ENCODE measurements at places on chromosomes 7 and 10.

- DNase-seq, result no peak
These were observed 97.7 kb upstream of the DNAAF5 start for GRCh38 chr7:628826-629225.

- DNase-seq, result no peak
These were observed 157.5 kb downstream of the CHN2 start for GRCh38 chr7:29352041-29352440.

GRCh38 chr7:116399819-116400218, 99.7 kb upstream of the CAV2 start:
- peak; percentile 69 for DNase-seq

DNA sequence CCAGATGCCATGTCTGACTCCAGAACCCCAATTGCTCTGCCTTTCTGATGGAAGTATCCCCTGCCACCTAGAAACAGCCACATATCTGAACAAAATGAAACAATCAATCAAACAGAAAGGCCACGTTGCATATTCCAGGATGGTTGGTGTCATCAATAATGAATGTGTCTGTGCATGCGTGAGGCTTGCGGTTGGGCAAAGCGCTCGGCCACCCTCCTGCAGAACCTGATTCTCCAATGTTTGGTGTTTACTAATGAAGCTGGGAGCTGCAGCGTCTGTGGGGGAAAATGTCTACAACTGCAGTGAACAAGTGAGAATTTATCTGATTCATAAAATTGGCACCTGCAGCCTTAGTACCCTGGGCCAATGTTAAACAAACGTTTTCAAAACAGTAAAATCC, 121.2 kb upstream of the ADARB2 start:
- DNase-seq, result no peak

DNA sequence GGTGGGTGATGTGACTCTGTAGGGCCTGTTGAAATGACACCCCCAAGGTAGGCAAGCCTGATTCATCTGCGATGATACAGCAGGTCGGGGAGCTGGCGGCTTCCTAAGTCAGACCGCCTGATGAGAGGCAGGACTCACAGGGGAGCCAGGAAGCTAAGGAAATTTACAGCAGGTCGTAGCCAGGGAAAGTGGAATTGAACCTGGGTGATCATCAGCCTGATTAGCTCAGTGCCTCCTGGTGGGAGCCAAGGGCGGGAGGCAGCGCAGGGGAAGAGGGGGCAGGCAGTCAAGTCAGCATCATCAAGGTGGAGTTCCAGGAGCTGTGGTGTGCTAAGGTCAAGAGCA, 18.5 kb upstream of the TRIM56 start:
- peak; percentile 41 for DNase-seq

- peak; percentile 49 for DNase-seq
These were observed 3.4 kb downstream of the KLF6 start for GRCh38 chr10:3781468-3782145.

- DNase-seq, result no peak
These were observed 61.9 kb upstream of the MAGI2 start for GRCh38 chr7:79515358-79515757.

- peak; percentile 93 for DNase-seq
These were observed 51.4 kb upstream of the PFKFB3 start for GRCh38 chr10:6151087-6151977.

- DNase-seq, result no peak
These were observed 4.5 kb downstream of the PTPRN2 start for GRCh38 chr7:158583143-158583542.

- no peak for DNase-seq
These were observed 121.4 kb downstream of the DNAJB6 start for GRCh38 chr7:157458254-157458633.

DNA sequence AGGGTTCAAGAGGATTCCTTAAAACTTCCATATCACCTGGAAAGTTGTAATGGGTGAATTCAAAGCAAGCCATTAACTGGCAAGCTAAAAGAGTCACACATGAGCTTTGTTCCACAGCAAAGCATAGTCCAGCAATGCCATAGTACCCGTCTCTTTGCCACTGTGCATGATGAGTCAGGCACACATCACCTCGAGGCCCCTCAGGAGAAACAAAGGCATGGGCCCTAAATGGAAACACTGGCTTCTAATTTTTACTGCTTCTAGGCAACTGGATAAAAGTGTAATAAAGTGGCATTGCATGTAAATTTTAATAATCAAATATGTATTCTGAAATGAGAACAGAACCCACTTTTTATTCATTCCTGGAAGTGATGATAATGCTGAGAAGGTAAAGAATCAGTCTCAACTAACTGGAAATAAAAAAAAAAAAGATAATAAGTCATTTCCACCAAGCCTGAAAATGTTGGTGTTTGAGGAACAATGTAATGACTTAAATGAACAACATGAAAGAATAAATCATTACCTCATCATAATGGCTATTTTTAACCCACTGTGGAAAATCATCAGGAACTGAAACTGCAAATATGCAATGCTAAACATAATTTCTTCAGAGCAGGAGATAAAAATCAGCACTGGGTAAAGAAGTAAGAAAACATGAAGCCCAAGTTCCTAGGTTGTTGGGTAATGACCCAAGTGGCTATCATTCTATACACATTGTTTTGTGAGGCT, 104.9 kb downstream of the CDK6 start:
- DNase-seq, result no peak

DNA sequence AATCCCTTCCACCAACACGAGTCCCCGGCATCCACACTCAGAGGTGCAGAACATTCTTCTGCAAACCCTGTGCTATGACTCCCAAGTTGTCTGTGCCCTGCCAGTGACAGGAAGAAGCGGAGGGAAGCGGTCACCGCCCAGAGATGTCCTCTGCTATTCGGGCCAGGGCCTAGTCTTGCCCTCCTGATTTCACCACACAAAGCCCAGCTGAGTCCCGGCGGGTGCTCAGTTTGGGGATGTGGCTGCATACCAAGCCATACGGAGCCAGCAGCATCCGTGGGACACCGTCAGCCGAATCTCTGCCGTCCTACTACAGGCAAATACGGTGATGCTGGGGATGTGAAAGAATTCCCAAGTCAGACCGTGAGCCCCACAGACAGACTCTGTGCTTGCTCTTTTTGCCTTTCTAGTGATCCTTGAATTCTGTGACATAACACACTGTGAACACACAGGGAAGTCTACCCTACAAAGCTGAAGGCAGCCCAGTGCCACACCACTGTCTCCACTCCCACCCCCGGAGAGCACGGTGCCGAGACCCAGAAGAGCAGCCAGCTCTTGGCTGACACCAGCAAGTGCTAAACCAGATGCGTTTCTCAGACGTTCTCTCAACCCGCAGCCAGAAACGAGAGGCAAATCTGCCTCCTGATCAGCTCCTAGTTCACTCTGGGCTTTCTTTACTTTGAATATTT, 2.0 kb downstream of the STK32C start:
- peak; percentile 29 for DNase-seq

DNA sequence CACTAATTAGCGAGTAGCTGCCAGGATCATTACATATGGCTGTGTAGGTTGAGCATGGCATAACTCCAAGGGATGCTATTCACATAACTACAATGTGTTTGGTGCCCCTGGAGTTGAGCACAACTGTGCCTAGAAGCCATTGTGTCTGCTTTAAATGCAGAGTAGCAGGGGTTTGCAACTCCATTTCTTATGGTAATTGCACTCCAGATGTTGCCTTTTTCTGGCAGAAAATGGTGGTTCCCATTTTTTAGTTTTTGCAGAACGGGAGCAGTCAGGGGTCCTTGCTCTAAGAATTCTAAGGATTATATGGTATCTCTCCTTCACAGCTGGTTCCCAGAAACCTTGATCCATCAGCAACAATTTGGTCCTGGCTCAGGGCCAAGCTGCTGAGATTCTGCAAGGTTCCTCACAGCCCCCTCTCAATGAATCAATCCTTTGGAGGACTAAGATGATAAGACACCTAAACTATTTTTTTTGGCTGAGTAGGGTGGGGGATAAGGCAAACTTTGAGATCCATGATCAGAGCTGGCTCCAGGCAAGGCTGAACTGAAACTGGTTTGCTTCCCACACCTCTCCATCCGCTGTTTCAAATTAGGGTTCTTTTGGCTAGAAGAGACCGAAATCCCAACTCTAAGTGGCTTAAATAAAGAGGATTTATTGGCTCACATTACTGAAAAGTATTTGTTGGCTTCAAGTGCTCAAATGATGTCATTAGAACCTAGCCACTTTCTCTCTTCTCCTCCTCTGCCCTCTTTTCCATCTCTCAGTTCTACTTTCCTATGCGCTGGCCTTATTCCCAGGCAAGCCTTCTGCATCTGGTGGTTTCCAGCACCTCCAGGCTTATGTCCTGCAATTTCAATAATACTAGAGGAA, 97.5 kb upstream of the CCDC6 start:
- DNase-seq, result peak; percentile 34

GRCh38 chr7:81638198-81638597, 131.6 kb downstream of the HGF start:
- DNase-seq, result no peak

GRCh38 chr10:51052163-51052562, 22.1 kb upstream of the PRKG1 start:
- no peak for DNase-seq

- no peak for DNase-seq
These were observed 6.9 kb downstream of the NOLC1 start for GRCh38 chr10:102159051-102159597.

DNA sequence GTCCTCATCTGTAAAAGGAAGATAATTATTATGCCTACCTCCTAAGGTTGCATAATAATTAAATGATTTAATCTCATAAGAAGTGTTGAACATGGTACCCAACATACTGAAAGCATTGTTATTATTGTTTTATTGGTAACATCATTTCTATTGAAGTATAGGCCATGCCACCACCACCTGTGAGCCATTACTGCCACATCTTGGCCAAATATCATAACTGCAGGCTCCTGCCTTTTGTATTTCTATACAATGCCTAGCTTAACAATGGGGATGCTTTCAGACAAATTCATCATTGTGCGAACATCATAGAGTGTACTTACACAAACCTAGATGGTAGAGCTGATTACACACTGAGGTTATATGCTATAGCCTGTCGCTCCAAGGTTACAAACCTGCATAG, 61.1 kb upstream of the NPSR1 start:
- peak; percentile 39 for DNase-seq

DNA sequence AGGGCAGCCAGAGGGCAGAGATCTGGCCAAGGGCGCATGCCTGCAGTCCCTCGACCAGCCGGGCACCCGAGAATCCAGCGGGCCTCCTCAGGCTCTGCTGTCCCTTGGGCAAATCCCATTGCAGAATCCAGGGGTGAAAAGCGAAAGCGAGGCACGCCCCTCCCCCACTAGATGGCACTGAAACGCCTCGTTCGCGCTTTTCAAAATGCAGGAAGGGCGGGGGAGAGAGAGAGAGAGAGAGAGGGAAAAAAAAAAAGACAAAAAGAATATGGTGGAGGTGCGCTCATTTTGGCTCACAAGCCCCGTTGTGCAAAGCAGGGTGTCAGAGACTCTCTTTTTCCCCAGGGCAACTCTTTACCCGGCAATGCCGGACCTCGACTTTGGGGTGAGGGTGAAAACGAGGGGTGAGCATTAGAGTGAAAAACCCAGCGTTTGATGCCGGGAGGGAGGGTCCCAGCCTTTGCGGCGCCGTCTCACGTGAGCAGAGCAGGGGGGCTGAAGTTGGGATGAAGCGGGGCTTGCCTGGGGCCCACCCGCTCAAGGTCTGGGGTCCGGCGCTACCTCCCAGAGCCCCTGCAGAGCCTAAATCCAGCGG, 2.5 kb upstream of the TMEM178B start:
- peak; percentile 82 for DNase-seq

DNA sequence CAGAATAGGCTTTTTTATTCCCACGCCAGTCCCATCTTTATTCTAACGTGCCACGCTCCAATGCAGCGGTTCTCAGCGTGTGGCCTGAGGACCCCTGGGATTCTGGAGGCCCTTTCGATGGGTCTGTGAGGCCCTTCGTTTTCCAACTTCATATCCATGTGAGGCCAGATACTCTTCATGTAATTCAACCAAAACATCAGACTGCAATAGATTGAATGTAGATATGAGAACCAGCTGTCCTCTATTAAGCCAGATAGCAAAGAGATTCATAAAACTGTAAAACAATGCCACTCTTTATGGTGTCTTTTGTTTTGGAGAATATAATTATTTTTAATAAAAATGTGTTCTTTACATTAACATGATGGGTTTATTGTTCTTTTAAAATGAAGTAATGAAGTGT, 53.2 kb upstream of the KMT2C start:
- DNase-seq, result no peak

DNA sequence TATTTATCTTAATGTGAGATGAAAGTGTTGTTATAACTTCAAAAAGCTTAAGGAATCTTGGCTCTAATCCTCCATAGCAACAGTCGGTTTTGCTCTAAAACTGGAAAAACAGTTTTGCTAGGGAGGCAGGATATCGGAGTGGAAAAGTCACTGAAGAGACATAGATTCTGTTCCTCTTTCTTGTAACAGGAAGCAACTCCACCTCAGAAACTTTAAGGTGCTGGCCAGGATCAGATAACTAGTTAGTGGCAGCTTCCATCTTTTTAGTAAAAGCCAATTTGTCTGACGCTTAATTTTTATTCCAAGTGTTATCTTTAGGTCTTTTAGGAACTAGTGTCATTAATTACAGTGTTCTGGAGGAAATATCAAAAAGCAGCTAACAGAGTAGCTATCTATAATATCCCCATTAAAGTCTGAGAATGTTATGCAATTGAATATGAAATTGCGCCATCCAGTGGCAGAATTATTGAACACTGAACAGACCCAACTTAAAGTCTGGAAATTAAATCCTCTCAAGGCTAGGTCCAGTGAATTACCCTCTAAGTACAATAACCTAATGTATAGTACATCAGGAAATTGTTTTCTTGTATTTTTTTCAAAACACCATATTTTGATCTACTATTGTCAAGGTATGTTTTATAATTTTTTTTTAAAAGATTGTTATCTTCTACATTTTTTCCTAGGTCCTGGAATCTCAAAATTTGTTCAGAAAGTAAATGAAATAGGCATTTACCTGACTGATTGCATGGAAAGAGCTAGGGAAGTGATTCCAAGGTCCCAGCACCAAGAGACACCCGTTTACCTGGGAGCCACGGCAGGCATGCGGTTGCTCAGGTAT, 65.9 kb upstream of the CC2D2B start:
- DNase-seq, result peak; percentile 79

DNA sequence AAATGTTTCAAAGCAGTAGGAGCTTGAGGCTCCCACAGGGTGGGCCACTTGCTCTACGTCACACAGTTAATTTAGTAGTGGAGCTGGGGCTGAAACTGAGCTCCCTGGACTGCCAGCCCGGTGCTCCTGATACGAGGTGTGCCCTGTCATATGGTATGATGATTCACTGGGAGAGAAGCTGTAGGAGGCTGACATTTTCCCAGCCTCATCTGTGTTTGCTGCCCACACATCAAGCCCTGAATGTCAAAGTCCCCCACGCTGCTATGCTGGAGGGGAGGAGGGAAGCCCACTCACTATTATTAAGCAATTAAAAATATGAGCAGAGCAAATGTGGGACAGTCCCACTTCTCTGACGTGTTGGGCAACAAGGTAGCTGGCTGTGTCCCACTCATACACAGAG, 81.2 kb upstream of the SORCS3 start:
- no peak for DNase-seq
